ENCODE measurements at places on chromosomes 4 and X.

DNA sequence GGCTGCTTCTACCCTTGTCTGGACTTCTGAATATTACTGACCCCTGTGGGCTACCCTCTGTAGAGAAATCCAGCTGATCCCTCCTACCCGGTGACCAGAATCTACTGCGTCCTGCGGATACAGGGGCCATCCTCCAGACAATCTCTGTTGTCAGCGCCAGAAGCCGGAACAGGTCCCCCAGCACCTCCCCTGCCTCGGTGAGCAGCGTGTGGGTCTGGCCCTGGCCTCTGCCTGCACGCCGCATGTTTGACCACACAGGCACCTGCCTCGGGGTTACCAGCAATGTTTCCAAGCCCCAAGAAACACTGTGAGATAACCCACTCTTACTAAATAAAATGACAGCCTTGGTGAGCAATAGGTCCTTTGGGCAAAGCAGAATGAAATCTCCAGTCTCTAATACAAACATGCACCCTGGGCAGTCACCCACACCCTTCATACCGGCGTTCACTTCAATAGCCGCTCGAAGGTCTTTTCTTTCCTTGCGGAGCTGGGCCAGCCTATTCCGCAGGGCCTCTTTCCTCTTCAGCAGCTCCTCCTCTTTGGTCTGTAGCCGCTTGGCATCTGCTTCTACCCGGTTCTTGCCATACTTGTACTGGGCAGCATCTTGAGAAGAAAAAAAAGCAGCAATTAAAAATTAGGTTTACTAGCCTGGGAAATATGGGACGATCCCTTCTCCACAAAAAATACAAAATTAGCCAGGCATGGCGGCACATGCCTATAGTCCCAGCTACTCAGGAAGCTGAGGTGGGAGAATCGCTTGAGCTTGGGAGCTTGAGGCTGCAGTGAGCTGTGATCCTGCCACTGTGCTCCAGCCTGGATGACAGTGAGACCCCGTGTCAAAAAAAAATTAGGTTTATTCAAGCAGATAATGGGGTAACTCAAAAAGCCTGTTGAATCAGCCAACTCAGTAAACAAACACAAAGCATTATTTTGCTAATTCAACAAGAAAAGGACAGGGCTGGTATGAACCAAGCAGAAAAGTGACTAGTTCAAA lies 165.1 kb downstream of the AFAP1 start:
- DNase-seq, result no peak

GRCh38 chrX:4876268-4876667 lies 1162.8 kb upstream of the PRKX start:
- DNase-seq, result no peak

GRCh38 chr4:103046416-103047290 lies 27.1 kb upstream of the SLC9B1 start:
- peak; percentile 1 for DNase-seq

DNA sequence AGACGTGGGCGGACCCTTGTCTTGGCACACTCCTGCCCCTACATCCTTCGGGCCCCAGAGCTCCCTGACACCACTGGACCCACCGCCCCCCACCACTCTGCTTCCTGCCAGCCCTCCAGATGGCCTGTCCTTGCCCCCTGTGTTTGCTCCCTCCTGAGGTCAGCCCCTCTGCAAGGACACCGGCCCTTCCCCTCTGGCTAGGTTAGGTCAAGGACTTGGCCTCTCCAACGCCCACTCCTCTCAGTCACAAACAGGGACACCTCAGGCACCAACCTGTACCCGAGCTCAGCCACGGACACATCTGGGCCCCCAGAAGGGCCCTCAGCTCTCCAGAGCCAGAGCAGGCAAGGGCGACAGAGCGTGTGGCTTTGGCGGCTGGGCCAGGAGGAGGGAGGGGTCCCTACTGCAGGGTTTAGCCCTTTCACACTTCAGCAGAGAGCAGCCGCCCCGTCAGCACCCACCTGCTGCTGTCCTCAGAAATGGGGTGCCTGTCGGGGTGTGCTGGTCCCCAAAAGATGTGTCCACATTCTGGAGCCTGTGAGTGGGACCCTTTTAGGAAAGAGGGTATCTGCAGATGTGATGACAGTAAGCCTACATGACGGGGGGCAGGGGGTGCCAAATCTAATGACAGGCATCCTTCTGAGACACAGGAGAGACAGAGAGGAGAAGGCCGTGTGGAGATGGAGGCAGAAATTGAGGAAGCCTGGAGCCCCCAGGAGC lies 23.5 kb upstream of the DUSP9 start:
- no peak for DNase-seq

DNA sequence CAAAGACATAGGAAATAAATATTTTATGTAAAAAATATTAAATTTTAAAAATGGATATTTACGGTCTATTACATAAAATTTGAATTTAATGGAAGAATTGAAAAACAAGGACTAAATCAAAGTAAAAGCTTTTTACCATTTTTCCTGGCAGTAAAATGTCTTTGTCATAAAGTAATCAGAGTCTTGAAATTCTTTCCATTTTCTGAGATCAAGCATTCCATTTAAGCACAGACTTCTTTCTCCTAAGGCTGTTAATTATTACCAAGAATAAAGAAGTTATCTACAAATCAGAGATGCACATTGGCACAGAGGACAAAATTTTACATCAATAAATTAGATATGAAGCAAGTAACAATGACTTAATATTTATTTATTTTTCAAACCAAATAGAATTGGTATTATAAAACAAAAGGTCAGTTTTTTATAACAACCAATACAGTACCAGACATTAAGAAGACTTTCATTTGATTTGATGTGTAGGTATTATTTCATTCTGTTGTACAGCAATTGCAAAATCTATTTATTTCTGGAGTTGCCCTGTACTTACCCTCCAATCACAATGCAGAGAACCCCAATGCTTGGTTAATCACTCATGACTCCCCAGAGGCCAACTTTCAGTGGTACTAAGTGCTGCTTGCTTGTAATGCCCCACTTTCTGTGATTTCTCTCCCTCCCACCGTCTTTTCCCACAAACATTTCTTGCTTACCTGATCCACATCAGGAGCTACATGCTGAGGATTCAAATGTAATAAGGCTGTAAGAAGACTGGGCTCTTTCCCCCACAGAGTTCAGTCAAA lies 254.6 kb downstream of the GASK1B start:
- DNase-seq, result no peak

DNA sequence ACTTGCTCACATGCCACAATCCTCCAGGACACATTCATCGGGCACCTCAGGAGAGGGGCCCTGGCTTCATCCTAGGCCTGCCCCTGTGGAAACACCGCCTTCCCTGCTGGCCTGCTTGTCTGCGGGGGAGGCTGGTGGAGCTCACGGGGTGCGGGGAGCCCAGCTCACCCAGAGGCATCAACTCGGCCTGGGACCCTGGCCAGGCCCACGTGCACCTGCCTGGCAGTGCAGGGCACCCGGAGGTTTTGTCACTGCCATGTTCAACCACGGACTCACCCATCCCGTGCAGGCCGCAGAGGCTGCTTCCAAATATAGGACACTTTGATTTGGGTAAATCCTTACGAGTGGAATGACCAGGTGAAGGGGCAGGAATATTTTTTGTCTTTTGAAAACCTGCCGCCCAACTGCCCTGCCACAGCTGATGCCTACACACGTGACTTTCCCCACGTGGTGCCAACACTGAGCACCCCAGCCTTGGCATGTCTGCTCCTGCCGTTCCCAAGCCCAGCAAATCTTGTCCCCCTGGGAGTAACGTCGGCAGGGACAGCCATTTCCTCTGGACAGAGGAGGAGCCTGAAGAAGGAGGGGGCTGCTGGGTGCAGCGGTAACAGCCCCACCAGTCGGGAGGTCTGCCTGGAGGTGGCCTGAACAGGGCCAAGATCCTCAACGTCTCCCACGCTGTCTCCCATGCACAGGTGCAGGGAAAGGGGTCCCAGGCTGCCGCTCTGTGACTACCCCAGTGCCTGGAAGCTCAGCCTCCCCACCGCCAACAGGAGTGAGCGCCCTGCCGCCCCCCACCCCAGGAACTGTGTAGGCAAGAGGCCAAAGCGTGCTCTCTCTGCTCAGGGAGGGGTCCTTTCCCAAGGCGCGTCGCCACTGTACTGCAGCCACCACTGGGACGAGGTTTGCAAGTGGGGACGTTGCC lies 8.5 kb downstream of the MXD4 start:
- DNase-seq, result no peak

DNA sequence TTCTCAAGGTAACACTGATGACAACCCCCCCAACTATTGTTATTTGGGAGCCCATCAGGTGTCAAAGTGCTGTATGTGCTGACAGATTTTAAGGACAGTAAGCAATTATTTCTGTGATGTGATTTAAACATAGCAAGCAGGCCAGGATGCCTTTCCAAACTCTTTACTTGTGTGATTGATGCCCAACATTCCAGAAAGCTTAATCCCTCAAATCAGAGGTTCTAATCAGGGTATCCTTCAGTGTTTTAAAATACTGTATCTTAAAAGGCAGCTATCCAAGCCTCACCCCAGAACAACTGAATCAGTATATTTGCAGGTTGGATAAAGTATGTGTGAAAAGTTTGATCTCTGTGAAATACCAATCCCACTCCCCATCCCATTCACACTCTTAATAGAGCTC lies 119.7 kb downstream of the GASK1B start:
- DNase-seq, result no peak

- no peak for DNase-seq
Measured at GRCh38 chr4:14621731-14622463, 380.4 kb upstream of the CPEB2 start.

GRCh38 chr4:81549984-81550383 lies 78.3 kb upstream of the RASGEF1B start:
- no peak for DNase-seq

DNA sequence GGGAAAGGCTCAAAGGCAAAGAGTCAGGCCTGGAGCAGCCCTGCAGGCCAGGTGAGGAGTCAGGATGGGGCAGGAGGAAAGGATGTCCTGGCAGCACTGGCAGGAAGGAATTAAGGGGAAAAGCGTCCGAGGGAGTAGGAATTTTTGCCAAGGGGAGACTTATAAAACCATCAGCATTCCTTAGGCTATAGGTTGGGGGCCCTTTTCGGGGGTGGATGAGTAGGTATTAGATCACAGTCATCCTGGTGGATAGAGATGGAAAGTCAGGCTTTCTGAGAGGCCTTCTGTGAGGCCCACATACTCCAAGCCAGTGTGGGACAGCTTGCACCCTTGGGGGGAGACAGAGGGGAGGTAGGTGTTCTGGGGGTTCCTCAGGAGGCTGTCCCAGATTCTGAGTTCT lies 12.3 kb downstream of the STARD8 start:
- no peak for DNase-seq

DNA sequence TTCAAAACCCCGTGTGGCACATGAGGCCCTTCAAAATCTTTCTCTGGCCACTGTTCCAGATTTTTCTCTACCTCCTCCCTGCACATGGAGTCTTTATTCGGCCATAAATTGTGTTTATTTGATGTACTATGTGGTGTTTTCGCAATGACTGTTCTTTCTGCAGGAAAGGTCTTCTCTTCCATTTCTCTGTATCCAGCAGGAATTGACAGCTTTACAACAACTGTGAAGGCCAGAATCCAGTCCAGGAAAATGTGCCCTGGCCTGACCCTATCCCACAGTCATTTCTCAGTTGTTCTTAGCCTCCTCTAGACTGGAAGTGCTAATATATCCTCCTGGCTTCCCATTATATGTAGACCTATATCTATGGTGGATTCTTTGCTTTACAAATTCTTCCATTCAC lies 191.4 kb downstream of the COL25A1 start:
- no peak for DNase-seq

GRCh38 chr4:140857111-140857510 lies 100.9 kb upstream of the TBC1D9 start:
- DNase-seq, result no peak

- no peak for DNase-seq
Measured at GRCh38 chr4:184368290-184368689, 106.1 kb downstream of the IRF2 start.

- no peak for DNase-seq
Measured at GRCh38 chrX:110732266-110732665, 63.4 kb downstream of the CHRDL1 start.
